ENCODE measurements at places on chromosomes 3 and 15.

DNA sequence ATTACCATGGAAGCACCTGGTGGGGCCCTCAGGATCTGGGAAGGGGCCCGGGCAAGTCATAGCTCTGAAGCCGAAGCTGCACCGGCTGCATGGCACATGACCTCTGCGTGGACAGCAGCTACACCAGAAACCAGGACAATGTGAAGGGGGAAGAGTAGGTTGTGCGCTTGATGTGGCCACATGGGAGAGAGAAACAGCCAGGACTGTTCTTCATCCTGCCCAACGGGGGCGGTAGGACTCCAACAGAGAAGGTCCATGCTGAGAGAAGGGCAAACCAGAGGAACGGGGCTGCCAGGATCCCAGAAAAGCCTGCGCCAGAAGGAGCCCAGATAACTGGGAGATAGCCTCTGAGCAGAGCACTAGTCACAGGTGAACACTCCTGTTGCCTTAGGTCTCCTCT is 54.9 kb upstream of the PRR20G start:
- DNase-seq, result no peak

GRCh38 chr3:61449327-61450040 is 111.9 kb upstream of the PTPRG start:
- DNase-seq, result no peak

DNA sequence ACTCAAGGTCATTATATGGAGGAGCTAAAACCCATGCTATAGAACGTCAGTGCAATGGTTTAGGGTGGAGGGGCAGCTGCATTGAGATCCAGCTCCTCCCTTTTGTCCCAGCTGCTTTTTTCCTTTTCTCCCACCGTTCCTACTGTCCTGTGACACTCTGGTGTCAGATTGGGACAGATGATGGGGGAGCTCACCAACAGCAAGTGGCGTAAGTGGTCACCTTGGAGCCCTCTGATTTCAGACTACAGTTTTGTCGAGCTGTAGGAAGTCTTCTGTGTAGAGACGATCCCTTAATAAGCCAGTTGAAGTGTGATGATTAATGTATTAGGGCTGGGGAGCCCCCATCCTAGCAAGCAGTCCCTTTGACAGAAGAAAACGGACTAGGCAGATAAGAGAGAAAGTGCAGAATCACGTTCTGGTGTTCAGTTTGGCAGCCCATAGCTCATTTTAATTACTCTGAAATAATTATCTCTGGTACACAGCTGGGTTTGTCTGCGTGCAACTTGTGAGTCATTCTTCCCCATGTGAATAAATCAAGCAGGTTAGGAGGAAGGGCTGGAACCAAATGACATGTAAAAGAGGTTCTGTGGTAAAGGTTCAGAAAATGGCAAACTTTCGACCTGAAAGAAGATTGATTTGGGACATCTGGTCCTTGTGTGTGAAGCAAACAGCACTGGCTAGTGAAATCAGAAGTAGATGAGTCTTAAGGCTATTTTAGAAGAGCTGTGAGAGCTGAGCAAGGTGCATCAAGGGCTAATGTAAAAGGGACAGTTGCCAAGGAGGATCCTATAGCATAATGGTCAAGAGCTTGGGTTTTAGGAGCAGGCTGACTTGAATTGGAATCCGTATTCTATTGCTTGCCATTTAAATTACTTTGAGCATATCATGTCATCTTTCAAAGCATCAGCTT is 241.4 kb downstream of the EDEM1 start:
- no peak for DNase-seq

DNA sequence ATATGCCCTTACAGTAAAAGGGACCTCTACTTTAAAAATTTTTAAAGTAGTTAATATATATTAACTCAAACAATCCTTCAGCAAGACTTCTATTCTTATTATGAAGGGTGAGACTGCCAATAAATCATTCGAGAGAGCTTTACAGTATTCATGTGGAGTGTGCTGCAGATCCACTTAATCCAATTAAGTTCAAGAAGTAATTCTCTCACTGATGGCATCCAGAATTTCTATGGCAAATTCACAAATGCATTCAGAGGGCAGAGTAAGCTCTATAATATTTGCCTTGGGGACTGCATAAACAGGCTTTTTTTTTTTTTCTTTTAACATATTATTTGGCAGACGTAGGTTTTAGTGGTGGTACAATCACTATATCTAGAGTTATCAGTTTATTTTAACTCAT is 692.0 kb downstream of the NLGN1 start:
- no peak for DNase-seq

DNA sequence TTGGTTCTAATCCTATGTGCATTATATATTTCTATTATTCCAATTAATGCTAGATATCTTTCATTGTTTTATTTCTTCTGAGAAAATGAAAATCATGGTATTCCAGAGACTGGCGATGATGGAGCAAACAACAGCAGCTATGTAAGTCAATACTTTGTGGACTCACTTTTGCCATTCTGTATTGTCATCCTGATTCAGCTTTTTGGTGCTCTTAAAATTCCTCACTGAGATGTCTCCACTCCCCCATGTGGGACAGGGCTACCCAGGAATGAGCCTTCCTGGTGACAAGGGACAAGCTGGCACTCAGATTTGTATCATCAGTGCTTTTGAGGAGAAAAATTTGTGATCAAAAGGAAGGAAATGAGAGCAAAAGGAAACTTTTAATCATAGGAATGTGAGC is 56.7 kb upstream of the XCR1 start:
- no peak for DNase-seq

DNA sequence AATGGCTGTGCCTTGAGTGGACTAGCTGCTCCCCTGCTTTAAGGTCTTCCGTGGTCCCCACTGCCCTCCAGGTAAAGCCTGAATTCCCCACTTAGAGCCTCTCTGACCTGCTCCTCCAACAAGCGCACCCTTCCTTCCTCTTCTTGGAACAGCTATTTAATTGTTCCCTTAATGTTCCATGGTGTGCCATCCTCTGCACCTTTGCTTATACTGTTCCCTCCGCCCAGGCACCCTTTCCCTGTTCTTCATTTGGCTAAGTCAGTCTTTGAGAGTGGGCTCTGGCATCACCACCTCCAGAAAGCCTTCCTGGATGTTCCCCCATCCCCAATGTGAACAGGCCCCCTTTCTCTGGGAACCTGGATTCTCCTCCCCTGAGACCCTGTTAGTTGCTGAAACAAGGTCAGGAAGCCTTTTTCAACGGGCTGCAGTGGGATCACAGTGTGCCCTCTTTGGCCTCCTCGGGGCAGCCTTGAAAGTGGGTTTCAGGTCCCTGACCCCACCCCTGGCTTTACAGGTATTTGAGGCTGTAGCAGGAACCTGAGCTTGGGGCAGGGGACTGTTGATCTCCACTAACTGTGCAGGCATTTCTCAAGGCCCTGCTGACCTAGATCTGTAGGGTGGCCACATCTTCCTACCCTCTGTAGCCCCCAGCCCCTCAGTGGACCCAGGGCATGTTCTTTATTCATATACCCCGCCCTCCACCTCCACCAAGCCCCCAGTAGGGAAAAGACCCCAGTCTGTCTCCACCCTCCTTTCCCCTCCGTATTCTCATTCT is 5.0 kb downstream of the ISLR start:
- no peak for DNase-seq

DNA sequence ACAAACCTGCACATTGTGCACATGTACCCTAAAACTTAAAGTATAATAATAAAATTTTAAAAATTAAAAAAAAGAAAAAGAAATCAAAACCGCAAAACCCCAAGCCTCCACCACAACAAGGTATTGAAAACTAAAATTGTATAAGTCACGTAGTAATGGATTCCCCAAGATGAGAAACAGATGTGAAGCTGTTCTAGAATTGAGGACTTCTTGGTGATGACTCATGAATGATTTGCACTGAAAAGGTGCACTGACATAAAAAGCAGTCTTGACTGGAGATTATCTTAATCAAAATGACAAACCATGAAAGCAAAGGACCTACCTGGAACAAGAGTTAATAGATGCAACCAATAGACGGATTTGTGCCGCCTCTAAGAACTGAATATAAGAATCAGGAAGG is 225.8 kb downstream of the MYRIP start:
- no peak for DNase-seq

- DNase-seq, result no peak
Measured at GRCh38 chr3:187295316-187296034, 3.9 kb upstream of the MASP1 start.

DNA sequence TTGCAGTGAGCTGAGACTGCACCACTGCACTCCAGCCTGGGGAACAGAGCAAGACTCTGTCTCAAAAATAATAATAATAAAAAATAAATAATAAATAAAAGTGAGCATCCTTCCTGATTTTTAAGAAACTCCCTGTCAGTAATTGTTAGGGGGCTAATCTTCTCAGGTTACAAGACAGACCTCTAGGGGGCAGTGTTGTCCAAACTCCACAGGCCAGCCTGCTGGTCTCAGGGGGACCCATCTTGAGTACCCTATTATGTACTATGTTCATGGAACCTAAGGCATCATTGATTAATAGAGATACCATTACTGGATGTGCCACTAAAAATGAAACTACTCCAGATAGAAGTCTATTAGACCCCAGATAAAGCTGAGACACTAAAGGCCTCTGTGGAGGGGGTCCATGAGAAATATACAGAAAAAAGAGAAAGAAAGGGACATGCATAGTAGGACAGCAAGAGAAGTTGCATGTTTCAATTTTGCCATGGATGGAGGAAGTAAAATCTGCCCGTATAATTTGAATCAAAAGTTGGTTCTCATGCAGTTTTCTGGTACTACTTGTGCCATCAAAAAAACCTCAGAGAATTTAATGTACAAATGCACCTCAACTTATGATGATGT is 85.5 kb upstream of the CDV3 start:
- DNase-seq, result no peak

DNA sequence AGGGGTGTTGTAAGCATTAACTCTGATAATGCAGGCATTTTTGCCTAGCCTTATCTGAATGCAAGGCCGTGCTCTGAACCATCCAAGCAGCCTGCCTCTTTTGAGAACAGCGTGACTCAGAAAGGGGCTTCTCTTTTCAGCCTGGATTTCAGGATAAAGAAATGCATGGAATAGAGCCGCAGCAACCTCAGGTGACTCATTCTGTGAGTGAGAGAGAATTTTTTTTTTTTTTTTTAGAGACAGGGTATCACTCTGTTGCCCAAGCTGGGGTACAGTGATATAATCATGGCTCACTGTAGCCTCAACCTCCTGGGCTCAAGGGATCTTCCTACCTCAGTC is 20.6 kb upstream of the PDE8A start:
- DNase-seq, result no peak

Measured in NCI-H345 (cell line).